ENCODE measurements at places on chromosomes 12 and 14.
A peak's percentile ranks its signal among the peaks of the same experiment; 100 is the strongest.

DNA sequence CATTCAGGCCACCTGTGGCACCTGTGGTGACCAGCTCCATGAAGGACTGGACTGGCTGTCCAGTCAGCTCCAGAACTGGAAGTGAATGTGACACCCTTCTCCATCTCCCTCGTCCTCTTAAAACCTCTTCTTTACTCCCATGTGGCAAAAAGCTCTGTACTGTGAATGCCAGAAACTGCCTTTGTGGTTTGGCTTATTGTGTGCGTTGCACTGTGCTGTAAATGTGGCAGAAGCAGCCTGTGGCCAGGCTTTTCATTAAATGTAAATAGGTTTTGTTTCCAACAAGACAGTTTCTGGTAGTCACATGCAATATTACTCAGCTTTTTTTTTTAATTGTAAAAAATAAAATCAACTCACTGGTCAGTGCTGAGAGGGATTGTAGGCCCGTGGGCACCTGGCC lies 453.7 kb downstream of the ATP23 start:
- DNase-seq: no peak

- no peak for DNase-seq
These were observed 28.8 kb upstream of the BHLHE41 start for GRCh38 chr12:26153421-26154154.

- peak; percentile 51 for DNase-seq
These were observed 6.7 kb downstream of the CDKN1B start for GRCh38 chr12:12723681-12724420.

DNA sequence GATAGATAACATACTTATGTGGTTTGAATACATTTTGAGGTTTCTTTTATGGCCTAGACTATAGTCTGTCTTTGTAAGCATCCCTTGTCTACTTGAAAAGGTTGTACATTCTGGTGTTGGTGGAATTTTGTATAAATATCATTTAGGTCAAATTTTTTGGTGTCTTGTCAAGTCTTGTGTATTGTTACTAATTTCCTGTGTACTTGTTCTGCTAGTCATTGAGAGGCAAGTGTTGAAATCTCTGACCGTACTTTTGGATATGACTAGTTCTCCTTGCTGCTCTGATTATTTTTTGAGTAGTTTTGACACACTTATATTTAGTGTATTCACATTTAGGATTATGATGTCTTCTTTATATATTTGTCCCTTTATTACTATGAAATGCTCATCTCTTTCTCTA lies 219.6 kb downstream of the CCDC91 start:
- DNase-seq: no peak
